ENCODE measurements at places on chromosomes 12 and 14.

- DNase-seq, result no peak
Measured at GRCh38 chr12:76863837-76864236, 15.0 kb downstream of the CSRP2 start.

- DNase-seq, result no peak
Measured at GRCh38 chr12:106269150-106269771, 21.4 kb upstream of the CKAP4 start.

GRCh38 chr14:104830781-104831180 lies 29.9 kb downstream of the ZBTB42 start:
- no peak for DNase-seq

GRCh38 chr14:98950353-98950895 lies 321.6 kb downstream of the BCL11B start:
- no peak for DNase-seq

DNA sequence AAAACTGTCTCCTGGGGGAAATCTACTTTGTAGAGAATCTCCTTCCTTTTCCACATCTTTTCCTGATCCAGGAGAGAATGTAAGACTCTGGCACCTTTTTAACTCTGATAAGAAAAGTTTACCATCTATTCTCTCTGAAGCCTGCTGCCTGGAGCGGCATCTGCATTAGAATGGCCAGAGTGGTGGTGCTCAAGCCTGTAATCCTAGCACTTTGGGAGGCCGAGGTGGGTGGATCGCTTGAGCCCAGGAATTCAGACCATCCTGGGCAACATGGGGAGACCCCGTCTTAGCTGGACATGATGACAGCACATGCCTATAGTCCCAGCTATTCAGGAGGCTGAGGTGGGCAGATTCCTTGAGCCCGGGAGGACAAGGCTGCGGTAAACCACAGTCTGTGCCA lies 1.4 kb upstream of the CHFR start:
- no peak for DNase-seq

DNA sequence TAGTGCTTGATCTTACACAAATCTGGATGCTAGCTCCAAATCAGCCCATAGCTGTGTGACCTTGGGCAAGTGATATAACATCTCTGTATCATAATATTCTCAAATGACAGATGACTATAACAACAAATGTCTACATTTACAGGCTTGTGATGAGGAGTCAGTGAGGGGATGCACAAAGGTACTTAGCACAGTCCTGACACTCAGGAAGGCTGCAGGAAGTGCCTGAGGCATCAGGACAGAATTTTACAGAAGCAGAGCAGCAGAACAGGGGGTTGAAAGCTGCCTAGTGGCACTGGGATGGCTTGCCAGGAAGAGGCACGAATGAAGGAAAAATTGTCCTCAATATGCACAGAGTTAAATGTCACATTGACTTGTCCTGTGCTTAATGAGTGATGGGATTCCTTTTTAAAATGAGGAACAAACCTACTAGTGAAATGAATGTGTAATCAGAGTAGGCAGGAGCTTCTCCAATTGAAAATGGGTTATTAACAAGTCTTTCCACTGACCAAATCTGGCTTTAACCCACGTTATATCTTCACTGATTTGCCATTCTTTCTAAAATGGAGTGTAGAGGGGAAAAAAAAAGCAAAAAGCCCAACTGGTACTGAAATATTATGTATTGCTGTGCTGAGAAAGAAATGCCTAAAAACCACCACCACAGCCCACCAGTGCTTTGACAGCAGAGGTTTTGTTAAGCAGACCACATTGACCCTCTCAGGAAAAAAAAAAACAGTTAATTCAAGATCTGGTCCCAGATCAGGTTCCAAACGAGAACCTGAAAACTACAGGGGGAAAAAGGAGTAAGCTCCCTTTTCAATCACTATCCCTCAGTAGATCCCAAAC lies 11.6 kb downstream of the BTG1 start:
- no peak for DNase-seq

DNA sequence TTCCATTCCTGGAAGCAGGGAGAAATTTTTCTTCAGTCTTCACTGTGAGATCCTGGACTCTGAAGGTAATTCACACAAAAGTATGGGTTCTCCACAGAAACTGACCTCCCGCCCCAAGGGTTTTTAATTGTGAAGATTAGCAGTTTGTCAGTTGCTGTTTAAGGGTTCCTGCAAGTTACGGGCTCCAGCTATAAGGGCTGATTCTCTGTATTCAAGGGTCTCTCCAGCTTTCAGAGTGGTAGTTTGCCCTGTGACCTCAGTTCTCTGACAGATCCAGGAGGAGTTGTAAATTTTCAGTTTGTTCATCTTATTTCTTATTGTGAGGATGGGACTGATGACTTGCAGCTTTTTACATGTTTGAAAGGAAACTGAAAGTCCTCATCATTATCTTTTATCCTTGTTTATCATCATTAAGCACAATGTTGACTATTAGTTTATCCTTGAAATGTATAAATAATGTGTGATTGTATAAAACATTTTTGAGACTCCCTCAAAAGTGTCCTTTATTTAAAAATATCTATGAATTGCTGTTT lies 110.9 kb downstream of the SCAF11 start:
- no peak for DNase-seq

DNA sequence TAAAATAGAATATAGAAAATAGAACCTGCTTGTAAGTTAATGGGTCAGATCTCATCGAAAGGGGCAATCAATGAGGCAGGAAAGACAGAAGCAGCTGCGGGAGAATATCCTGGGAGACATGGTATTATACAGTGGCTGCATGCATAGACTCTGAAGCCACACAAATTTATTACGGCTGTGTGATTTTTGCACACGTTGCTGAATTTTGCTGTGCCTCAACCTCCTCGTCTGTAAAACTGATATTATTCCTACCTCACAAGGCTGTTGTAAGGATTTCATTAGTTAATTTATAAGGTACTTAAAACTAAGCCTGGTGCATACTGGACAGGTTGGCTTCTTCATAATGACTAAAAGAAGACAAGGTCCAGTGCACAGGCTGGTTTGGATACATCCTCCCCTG lies 52.3 kb downstream of the ARMH4 start:
- no peak for DNase-seq

DNA sequence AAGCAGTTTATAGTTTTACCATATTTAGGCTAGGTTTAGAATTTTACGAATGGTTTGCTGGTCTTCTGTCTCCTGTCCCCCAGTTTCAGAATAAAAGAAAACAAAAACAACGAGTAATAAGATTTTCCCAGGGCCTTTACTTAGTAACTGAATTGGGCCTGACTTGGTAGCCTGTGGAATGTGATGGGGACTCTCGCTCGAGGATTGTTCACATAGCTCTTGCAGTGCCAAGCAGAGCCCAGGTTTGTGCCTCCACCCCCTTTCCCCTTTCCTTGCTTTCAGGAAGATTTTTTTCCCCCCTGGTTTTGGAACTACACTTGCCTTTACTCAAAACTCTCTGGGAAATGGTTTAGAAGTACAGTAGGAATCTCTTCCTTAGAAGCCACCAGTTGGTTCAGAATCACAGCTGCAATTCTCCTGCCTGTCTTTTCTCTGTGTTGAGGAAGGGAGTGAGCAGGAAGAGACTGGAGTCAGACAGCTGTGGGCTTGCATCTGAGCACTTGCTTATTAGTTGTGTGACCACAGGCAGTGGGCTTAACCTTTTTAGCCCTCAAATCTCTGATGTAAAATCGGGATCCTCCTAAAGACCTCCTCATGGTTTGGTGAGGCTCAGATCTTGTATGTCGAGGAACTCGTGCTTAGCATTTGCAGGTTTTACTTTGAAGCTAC lies 501.2 kb downstream of the PCNX1 start:
- DNase-seq, result no peak

GRCh38 chr12:4900327-4900726 lies 9.4 kb upstream of the KCNA1 start:
- DNase-seq, result peak; percentile 62

- no peak for DNase-seq
Measured at GRCh38 chr12:6269986-6270385, 40.5 kb upstream of the PLEKHG6 start.

DNA sequence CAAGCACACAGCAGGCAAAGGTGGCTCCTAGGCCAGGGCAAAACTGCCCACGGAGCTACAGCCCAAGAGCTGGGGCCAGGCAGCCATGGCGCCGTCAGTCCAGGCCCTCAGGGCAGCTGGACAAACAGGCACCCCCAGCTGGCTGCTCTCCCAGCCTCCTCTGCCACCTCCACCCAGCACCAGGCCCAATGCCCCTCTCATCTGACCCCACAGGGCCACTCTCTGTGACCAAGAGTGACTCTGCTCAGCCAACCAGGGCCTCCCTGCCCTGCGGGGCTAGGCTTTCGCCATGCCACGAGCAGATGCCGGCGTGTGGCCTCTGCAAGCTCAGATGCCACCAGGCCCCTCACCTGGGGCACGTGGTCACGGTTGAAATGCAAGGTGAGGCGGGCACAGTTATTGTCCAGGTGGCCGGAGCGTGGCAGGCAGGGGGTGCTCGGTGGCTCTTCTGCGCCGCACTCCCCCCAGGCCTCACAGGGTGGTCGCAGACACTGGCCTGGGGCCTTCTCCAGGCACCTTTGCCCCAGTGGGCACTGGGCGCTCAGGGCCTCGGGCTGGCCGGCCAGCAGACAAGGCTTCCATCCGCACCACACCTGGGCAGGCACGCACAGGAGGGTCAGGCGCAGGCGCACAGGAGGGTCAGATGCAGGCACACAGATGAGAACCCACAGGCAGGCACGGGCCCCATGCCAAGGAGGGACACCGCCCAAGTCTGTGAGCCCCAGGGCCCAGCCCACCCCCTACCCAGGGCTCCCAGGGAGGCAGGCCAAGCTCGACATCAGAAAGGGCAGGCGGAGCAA lies 23.0 kb downstream of the JAG2 start:
- no peak for DNase-seq

DNA sequence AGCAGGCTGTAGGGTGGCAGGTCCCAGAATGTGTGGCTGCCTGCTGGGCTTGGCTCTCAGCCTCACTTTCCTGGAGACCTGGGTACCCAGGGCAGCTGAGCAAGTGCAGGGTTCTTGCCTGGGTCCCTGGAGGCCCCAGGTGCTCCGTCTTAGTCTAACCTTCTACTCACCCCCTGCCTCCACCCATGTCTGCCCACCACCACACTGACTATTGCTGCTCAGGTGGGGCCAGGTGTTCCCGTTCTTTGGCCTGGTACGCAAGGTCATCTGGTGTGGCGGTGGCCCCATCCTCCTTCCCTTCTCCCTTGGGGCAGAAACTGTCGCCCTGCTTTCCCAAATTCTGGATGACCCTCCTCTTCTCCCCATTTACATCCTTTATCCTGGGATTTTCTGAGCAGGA lies 319.9 kb downstream of the TMEM121 start:
- DNase-seq, result no peak

DNA sequence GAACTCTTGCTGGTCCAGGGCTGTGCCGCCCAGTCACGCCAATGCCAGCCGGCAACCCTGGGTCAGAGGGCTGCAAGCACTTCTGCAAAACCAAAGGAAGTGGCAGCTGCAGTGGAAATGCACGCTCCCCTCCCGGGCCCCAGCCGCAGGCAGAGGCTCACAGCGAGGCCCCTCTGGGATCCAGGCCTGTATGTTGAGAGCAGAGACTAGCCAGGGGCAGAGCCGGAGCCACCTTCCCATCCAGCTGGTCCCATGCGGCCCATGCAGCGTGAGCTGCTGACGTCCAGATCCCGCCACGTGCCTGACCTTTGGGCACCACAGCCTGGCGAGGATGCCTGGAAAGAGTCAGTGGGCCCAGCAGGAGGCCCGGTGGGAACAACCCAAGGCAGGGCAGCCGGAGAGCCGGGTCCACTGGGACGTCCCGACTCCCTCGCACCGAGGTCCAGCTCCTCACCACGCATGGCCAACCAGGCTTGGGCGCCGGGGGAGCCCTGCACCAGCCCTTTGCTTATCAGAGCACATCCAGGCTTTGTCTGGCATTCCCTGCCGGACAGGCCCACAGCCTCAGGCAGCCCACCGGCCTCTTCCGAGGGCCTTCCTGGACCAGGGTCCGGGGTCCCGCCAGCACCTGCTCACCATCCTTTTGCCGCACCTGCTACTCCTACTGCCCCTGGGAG lies 4.3 kb downstream of the GPR132 start:
- no peak for DNase-seq

DNA sequence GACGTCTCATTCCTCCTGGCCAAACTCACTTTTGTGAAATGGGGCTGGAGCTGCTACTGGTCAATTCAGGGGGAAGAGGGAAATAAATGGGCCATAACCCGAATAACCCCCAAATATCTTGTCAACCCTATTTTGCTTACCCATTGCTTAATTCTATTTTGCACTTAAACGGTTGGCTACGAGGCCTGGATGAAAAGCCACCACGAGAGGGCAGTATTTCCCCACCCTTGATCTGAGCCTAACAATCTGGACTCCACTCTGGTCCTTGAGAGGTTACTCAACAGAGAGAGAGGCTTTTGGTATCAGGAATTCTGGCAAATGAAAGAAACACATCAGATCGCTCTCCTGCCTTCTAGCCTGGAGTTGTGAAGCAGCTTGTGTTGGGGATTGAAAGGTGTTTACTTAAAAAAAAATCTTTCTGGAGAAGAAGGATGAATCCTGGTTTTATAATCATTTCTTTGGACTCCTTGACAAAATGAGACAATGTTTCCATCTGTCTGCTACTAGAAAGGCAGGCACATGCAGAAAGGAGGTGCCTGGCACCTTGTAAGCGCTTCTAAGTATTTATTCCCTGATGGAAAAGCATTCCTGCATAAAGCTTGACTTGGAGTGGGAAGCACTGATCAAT lies 22.4 kb upstream of the FBXO21 start:
- DNase-seq, result peak; percentile 30

DNA sequence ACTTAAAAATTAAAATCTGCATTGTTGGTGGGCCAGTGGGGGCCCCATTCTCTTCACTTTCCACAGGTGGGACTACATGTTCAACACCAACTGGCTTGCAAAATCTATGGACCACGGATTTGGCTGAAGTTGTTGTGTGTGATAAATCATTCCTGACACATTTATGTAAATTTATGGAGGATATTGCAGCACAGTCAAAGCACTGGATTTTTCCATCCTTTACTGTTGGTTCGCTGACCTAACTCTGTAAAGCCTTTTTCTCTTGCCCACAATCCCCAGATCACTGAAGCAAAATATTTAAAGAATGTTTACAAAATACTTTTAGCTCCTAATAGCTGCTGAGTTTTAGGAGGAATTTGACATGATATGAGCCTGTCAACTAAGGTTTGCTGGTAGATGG lies 219.7 kb upstream of the PRICKLE1 start:
- no peak for DNase-seq

DNA sequence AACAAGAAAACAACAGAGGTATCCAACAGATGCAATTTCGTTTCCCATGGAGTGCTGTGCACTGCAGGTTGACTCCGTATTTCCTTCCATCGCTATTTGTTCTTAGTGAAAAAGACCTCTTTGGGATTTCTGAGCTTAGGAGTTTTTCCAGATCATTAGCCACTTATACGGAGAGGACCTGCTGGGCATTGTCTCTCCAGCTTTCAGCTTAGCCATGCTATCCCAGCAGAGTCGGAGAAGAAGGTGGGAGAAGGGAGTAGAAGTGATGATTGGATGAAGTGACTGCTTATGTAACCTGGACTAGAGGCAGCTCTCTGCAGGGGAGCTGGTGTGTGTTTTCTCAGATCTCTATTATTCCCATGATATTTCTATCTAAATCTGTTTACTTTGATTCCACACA lies 737.7 kb downstream of the DIO2 start:
- DNase-seq, result no peak
